Fibroblast of skin of left biceps (primary cell): ENCODE measurements at places on chromosomes 1 and 21.

GRCh38 chr1:50452700-50453099 is 29.5 kb upstream of the DMRTA2 start:
- DNase-seq: no peak

DNA sequence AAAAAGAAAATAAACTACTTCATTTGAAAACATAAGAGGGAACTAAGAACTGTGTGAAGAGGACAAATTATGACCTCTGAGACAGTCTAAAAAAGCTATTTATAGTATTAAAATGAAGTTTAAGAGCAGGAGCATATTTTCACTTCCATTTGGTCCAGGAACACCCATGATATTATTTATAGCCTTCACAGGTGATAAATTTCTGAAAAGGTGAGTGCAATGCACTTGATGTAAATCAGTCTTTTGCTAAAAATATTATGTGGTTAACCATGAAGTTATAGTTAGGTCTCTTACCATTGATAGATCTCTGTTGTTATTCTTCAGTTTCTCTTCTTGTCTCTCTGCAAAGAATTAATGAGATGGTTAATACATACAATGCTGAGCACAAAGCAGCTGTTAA is 14.7 kb downstream of the TMCO1 start:
- DNase-seq: no peak

DNA sequence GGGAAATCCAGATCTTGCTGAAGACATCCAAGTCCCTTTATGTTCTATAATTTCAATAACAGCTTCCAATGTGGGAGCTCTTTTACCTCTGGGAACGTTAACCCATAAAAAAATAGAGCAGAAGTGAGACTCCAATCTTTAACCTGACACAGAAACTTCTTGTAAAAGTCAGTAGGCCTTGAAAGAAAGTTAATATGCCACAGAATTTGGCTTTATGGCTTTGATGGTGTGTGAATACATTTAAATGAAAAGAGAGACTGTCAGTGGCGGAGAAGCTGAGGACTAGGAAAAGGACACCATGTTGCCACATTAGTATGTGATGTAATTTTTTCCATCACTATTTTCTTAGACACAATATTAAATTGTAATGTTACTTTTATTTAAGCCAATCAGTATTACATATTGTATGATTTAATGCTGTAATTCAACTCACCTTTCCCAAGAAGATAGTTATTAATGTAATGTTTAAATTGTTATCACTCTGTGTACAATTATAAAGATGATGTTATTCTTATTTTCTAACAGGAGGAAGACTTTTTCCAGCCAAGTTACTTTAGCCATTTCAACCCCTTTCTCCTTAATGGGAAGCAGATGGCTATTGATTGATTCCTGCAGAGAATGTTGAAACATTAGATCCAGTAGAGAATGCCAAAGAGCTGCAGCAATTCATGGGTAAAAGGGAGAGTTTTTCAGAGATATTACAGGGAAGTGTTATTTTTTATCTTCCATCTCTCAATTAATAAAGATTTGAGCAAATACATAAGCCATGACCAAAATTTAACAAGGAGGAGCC is 17.5 kb upstream of the CLDN8 start:
- peak; percentile 33 for DNase-seq

GRCh38 chr1:53295726-53296116 is 32.1 kb downstream of the LRP8 start:
- DNase-seq: no peak

- no peak for DNase-seq
Measured at GRCh38 chr1:1100296-1100695, 15.6 kb downstream of the C1orf159 start.

- DNase-seq: no peak
Measured at GRCh38 chr1:82110366-82111254, 309.9 kb downstream of the ADGRL2 start.

DNA sequence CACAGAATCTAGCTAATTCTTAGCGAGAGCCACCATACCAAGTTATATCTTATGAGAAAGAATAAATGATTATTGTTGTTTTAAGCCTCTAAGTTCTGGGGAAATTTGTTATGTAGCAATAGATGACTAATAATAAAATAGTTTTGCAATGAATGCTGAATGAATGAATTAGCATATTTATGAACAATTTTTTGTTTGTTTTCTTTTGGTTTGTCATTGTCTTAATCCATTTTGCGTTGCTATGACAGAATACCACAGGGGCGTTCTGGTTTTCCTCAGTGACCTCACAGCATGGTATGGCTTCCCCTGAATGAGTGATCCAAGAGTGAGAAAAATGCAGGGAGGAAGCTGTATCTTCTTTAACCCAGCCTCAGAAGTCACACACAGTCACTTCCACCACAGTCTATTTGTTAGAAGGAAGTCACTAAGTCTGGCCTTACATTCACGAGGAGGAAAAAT is 53.8 kb upstream of the HPDL start:
- DNase-seq: no peak

DNA sequence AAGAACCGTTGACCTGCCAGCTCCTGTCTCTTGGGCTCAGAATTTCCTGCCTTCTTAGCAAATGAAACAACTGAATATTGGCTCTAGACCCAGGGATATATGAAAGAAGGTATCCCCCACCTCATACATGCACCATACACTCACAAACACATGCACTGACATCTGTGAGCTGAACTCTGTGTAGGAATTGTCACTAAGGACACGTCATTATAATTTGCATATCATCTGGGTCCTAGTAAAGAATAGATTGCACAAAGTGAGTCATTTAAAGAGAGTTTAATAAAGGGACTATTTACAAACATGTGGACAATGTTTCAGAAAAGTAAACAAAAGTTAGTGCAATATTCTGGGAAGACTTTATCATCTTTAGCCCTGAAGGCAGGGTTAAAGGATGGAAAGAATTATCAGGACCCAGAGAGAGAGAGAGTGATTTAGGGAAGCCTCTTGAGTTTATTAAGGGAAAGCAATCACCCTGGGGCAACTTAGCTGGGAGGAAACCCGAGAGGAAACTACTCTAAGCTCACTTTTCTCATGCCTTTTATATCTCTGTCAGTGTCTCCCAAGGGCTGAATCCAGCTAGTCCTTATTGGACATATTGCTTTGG is 74.1 kb upstream of the PLA2G4A start:
- no peak for DNase-seq

- no peak for DNase-seq
Measured at GRCh38 chr1:182032251-182032650, 29.3 kb downstream of the ZNF648 start.

- no peak for DNase-seq
Measured at GRCh38 chr21:14285147-14285761, 69.3 kb downstream of the RBM11 start.

GRCh38 chr21:38982096-38982495 is 176.4 kb downstream of the ETS2 start:
- no peak for DNase-seq

GRCh38 chr1:203065191-203065590 is 20.6 kb downstream of the MYOG start:
- no peak for DNase-seq

- DNase-seq: no peak
Measured at GRCh38 chr1:33637846-33638440, 165.5 kb downstream of the ZSCAN20 start.

DNA sequence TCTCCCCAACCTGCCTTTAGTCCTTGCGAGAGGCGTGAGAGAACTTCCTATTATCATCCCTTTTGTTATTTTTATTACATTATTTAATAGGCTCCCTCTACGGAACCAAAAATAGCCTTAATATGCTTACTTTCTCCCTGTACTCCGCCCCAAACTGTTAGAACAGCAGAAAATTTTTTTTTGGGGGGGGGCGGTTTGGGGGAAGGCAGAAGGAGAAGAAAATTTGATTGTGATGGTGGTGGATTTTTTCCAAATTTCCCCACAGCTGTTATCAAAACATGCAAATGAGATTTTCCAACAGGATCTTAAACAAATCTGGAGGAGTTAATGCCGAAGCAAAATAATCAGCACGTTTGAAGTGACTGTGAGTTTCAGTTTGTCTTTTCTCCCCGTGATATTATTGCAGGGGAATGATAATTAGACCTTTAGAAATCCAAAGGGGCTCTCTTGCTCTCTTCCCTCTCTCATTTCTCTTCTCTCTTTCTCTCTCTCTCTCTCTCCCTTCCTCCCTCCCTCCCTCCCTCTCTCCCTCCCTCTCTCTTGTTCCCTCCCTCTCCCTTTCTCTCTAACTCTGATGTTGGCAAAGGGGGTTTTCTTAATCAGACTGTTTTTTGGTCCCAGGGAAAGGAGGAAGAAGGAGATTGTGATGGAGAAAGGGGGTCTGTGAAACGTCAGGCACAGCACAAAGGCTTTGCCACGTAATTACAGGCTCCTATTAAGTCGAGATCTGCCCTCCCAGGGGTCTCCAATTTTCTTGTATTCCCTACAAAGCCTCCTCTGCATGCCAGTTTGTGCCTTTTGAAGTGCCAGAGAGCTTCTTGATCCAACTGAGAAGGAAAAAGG is 1.1 kb upstream of the PRRX1 start:
- no peak for DNase-seq

DNA sequence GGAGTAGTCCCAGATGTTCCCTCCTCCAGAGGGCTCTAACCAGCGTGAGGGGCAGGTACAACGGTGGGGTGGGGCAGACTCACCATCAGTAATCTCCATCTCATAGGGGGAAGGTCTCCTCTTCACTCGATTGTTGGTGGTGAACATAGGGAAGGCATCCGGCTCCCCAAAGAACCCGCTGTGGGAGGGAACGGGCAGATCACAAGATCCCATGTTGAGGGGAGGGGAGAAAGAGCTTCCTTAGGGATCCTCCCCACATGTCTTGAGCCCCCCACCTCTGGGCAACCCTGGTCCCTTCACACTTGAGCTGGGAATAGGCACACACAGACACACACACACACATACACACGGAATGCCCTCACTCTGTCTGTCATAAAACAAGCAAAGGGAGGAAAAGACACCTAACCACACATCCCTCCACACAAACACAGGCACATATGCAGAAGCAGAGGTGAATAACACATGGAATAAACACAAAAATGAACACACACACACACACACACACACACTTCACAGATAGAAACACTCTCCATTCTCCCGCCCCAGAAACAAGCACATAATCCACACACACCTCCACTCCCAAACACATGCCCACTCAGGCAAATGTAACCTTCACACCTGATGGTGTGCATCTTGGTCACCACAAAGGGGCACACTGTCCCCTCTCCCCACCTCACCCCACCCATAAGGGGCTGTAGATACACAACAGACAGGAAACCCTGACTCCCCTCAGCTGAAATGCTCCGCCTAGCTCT is 7.9 kb downstream of the TAL1 start:
- no peak for DNase-seq

DNA sequence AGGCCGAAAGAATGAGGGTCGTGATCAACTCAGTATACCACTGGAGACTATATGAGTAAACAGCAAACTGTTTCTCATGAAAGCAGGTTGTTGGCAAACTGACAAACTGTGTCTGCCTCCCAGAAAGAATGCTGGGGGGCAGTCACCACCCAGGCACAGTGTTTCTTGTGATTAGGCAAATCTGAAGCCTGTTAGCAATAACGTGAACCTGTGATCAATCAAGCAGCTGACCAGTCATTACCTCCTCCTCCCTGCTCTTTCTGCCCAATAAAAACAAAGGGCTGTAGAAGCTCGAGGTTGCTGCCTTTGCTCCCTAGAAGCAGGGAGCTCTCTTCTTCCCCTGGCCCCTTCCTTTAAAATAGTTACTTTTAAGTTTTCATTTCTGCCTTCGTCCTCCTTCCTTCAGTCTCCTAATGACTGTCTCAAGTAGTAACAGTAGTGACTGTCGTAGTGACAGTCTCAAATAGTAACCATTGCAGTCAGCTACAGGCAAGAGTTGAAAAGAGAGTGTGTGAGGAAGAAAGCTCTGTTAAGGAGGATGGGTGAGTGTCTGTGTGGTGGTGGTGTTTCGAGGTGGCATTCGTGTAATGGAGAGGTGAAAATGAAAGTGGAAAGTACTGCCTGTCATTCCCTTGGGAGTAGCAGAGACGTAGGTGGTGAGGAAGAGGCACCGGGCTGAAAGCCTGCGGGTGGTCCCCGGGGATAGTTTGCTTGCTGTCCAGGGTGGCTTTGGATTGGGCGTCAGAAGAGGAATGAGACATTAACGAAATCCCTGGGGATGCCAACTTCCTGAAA is 14.5 kb downstream of the HHAT start:
- DNase-seq: no peak
